Pons (tissue), 1 donor: ENCODE measurements at places on chromosomes 2 and 18.

DNA sequence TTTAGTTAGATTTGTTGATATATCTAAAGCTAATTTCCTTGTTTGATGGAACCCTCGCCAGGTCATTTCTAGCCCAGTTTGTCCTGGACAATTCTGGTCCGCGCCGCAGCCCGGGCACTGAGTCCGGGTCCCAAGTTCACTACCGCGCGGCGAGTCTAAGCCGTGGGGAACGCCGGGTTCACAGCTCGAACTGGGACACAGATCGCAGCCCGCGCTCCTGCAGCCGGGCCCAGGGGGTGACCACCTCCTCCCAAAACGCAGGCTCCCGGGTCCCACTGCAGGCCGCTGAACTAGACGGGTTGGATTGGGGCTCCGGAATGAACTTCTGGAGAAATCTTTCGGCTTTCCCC, 681 bp downstream of the ACADL start:
- DNase-seq: no peak

GRCh38 chr2:226330206-226330605, 469.4 kb downstream of the IRS1 start:
- no peak for DNase-seq

- no peak for DNase-seq
Measured at GRCh38 chr2:73013936-73014335, 57.6 kb downstream of the SFXN5 start.

DNA sequence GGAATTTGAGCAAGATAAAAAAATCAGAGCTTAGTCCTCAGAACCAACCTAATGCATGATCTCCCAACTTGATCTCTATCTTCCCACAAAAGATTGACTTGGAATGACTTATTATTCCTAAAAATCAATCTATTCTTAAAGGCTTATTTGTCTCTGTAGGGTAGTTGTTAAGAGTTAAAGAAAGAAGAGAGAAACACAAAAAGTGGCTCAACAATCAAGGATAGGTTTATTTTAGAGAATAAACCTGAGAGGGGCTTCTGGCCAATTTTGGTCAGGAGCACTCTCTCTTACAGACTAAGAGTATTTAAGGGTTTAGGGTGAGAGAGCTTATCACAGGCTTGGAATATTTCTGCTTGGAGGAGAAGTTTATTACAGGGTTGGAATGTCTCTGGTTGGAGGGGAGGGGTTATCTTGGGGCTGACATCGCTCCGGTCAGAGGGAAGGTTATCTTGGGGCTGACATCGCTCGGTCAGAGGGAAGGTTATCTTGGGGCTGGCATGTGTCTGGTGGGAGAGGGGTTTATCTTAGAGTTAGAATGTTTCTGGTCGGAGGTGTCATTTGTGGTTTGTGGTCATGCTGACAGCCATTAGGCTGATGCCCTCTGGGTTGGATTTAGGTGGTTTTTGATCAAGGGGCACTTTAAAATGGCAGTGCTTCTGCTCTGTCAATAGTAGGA, 2.4 kb upstream of the MFF start:
- no peak for DNase-seq

DNA sequence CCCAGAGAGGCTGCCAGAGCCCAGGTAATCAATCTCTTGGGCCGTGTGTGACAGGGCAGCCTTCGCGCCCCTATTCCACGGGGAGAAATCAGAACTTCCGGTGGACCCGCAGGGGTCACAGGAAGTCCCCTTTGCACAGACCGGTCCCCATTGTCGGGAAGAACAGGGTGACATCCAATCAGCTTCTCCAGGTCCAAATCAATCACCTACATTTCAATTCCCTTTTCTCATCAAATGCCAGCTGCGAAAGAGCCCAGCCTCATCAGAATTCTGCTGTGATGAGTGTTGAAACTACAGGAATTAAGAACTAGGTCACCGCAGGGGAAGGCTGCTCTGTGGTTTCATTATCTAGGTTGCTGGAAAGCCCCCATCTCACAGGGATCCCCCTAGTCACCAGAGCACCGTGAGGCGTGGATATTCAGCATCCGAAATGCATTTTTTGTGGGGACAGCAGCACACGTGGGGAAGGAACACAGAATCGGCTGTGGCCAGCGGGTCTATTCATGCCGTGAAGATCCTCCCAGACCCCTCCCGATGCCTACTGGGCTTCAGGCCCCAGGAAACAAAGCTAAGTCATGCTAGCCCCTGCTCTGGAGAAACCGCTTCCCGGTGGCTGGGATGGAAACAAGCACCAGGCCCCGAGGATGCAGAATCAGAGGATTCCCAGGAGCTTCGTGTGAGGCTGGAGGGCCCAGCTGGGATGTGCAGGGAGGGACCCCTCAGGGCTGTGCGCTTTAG, 193.7 kb upstream of the ID2 start:
- DNase-seq: peak; percentile 60

- no peak for DNase-seq
Measured at GRCh38 chr18:69882965-69883668, 64.6 kb downstream of the CD226 start.

DNA sequence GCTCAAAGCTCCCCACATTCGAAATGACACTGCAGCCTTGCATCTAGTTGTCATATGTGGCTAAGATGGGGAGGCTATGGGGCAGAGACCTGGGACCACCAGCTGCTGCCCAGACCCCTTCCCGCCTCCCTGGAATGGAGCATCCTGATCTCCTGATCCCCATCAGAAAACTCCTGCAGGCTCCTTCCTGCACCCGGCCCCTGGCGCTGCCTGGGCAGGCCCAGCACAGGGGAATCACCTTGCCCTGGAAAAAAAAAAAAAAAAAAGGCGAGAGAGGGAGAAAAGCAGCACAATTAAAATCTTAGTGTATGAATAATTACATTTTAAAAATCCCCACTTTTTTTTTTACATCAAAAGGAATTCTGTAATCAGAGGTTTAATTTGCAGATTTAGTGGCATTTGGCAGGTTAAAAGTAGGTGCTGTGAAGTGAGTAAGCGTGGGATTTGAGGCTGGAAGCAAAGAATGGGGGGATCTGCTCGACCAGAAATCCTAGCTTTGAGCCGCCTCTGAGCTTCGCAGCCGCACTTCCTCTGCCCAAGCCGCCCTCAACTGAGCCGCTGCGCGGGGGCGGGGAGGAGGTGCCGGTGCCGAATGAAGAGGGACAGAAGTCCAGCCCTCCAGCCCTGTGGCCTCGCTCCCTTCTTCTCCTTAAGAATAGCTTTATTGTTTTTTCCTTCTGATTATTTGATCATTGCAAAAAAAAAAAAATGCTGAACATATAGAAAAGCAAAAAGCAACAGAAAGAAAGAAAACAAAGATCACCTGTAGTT, 30.0 kb downstream of the THNSL2 start:
- DNase-seq: peak; percentile 9

DNA sequence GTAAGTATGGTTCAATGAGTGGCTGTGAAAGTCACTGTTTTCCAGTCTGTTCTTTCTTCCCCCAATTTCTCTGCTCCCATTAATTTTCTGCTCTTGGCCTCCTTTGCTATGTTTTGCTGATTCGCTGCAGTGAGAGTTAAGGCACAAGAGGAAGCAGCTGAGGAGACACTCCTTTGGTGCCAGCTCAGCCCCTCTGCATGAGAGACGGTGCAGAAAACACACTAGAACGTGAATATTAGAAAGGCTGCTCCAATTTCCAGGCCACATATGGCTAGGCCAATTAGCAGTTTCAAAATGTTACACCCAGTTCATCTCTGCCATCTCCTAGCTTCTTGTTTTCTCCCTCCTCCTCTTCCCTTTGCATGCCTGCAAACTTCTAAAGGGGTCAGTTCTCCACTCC, 38.9 kb downstream of the AKAIN1 start:
- DNase-seq: no peak
